AML-193 (cell line): ENCODE measurements at places on chromosomes 2 and 18.

- DNase-seq = no peak
Measured at GRCh38 chr2:41142478-41142877, 690.6 kb upstream of the SLC8A1 start.

- no peak for DNase-seq
Measured at GRCh38 chr2:207008105-207008990, 69.0 kb downstream of the CPO start.

GRCh38 chr18:1499265-1499664 is 594.6 kb downstream of the ADCYAP1 start:
- DNase-seq = no peak

DNA sequence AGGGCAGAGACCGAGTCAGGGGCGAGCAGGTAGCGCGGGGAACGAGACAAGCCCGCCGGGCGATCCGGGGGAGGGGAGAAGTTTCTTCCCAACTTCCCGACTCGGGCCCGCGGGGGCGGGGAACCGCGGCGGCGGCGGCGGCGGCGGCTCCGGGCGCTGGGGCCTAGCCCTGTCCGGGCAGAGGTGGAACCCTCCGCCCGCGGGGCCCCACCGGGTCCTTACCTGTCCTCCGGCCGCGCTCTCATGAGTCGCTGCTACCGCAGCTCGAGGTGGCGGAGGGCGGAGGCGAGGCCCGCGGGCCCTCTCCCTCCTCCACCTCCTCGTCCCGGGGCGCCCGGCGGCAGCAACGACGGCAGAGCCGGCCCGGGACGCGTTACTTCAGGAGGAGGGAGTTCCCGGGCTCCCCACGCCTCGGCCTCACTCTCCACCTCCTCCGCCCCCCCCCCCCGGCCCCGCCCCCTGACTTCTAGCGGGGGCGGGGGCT is at the start of gene YES1:
YES1 (minus strand) TSS at position 351 of the 484 bp plus-strand sequence. CDS start 55,415 bp downstream, outside the sequence.
- DNase-seq = peak; percentile 32

- DNase-seq = no peak
Measured at GRCh38 chr2:29218550-29219125, 103.4 kb downstream of the CLIP4 start.

DNA sequence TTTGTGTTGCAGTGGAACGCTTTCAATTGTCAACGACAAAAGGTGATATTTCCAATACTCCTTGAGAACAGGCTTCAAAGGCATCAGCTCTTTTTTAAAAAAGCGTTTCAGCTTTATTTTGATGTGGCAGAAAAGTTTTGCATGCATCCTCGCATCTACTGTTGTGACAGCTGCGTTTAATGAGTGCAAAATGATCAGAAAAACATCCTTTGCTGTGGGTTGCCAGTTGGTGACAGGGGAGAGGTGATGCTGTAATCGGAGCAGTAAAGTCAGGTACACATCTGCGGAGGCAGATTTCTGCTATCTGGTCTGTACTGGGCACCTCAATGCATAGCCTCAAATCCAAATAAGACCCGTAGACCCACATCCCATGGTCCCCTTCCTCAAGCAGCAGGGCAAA is 91.9 kb upstream of the POU3F3 start:
- no peak for DNase-seq

DNA sequence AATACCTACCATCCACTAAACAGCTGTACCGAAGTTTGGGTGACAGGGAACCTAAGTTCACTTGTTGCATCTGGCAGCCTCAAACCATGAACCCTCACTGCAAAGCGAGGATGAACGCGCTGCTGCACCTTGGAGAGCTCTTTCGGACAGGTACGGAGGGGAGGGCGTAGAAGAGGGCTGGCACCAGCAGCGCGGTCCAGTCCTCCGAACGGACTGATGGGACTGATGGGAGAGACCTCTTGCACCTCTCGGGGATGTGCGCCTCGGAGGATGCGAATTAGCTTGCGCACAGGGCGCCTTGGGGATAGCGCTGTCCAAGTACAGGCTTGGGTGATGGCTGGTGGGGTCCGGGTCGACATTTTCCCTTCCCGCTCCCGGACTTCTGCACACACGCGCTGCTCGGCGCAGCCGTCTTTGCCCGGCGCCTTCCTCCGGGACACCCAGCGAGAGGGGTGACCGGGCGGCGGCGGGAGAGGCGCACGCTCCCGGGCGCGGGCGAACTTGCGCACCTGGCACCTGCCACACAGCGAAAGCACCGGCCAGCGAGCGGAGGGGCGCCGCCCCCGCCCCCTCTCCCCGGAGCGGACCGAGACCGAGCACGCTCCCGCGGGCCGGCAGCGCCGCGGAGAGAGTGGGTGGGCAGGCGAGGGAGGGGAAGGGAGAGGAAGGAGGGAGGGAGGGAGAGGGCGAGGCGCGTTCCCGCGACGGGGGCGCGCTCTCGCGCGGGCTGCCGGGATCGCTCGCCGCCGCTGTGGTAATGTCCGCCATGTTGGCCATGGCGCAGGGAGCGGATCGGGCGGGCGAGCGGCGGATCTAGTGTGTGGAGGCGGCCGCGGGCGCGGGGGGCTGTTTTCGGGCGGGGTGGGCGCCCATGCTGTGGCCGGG is at the start of gene EPC2:
EPC2 (plus strand) TSS at position 754 of the 885 bp plus-strand sequence. CDS start 267 bp downstream, outside the sequence.
- DNase-seq = peak; percentile 61

GRCh38 chr2:98511981-98512380 is 67.3 kb downstream of the INPP4A start:
- DNase-seq = no peak

DNA sequence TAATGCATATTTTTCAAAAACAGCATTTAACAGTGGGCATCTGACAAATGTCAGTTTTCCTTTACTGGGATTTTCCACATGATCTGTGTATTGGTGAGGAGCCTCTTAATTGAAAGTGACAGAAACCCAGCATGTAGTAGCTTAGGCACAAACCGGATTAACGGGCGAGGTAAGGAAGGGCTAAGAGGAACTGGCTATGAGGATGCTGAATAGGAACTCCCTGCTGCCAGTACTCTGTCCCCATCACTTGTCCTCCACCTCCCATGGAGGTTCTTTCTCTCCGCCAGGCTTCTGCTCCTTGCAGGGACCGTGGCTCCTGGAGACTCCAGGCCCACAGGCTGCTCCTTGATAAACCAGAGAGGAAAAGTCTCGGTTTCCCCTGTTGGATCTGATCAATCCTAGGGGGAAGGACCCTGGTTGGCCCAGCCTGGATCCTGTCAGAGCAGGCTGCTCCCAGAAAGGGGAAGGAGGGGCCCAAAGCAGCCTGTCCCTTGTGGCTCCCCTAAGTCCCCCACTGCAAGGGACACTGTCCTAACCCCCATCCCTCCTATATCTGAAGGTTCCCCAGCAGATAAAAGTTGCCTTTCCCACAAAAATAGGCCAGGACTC is 10.3 kb downstream of the TEX44 start:
- DNase-seq = no peak

DNA sequence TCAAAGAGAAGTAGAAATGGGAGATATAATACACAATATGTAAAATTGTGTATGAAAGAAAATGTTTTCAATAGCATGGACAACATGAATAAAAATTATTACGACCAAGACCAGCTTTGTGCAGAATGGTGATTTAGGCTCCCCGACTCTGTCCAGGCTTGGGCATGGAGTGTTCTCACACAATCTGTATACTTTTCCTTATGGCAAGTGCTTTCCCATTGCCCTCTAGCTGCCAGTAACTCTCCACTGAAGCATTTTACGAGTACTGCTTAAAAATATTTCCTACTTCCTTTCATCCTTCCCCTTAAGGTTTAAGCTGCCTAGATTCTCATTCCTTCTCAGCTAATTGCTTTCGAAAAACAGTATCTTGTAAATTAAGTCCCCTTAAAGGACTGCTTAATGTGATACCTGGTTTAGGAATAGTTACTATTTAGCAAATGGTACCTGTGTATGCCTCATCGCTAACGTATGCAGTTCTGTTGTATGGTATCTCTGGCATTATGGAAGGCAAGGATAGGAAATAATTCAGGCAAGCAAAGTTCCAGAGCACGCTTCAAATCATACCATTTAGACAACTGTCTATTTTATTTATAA is 714.6 kb downstream of the ERBB4 start:
- no peak for DNase-seq

DNA sequence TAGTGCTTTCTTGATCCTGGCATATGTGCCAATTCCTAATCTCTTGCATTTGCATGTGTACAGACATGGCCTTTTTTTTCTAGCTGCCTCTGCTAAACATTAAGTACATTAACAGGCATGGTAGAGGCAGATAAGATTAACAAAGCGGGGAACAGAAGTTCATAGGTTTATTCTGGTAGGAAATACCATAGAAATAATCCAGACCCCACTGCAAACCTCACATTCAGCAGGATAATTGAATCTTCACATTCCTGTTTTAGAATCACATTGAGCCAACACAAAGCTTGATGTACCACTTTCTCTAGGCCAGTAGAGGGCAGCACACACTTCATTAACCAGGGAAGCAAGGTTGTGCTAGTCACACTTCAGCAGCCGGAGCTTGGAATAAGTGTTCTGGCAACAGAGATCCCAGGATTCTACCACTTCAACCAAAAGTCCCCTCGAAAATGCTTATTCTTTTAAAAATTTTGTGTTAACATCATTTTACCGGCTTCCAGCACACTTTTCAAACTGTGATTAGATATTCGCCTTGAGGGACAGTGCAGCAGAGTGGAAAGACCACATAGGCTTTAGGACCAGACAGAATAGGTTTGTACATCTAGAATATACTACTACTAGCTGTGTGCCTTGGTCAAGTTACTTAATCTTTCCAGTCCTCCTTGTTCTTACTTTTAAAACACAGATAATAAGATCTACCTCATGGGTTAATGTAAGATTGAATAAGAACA is 420.2 kb upstream of the CHST9 start:
- peak; percentile 42 for DNase-seq

DNA sequence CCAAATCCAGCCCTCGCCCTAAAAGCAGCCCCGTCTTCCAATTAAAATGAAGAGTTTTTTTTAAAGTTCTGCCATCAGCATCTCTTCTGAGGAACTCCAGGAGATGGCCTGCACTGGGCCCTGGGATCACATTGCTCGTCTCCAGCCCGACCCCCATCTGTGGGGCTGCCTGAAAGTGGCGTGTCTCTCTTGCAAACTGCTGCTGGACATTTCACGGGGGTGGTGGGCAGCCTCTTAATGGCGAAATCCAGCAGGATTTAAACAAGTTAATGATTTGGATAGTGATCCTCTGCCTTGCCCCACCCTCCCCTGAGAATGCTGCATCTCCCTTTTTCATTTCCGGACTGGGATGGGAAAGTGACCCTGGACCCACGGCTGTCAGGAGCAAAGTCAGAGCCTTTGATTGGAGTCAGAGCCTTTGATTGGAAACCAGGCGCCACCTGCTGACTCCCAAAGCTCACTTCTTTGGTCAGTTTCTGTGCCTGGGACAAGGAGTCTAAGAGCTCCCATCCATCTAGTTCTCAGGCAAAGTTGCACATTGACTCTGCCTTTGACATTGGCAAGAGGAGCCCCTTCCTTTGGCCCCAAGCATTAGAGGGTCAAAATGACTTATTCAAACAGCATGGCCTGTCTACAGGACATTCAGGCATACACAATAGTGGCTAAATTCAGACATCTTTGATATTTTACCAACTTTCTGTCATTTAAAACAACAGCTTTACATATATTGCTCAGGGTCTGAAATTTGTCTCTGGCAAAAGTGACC is 155.2 kb downstream of the SH3BP4 start:
- DNase-seq = no peak

DNA sequence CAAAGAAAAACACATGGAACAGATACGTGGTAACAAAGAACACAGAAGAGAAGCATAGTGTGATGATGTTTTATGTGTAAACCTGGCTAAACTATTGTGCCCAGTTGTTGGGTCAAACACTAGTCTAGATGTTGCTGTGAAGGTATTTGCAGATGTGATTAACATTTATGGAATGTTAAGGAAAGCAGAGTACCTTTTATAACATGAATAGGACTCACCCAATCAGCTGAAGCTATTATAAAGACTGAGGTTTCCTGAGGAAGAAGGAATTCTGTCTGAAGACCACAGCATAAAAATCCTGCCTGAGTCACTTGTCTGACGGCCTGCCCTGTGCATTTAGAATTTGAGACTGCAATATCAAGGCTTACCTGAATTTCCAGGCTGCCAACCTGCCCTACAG is 253.1 kb downstream of the DYM start:
- DNase-seq = no peak

DNA sequence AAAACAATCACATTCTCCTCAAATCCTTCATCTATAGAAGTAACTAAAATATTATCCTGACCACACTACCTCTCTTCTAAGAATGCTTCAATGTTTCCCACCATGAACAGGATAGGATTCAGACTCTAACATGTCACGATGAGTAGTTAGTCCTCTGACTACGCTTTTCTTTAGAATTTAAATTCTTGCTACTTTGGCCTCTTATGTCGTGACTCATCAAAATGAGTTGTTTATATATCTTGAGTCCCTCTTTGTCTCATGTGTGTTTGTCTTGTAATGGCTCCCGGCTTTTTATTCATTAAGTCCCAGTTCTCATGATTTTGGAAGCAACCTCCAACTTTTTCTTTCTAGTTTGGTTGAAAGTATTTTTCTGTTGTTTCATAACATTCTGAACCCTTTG is 1289.2 kb downstream of the DSC3 start:
- DNase-seq = no peak

GRCh38 chr2:108444941-108445840 is 3.8 kb upstream of the GCC2 start:
- no peak for DNase-seq

DNA sequence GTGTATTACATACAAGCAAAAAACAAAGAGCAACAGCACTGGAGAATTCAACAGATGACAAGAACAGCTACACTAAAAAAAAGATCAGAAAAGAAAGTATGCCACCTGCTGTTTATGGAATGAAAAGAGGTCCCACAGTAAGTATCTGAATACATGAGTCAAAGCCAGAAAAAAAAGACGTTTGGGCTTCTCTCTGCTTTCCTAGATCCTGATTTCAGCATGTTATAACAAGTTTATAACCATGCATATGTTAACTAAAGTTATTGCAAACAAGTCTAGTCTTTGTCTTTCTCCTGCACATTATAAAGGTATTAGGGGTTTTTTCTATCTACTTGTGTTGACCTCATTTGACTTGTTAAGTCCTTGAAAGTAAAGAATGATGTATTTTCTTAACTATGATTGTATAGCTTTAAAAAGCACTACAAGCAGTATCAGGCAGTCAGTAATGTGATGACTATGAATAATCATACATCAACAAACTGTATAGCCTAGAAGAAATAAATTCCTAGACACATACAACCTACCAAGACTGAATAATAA is 108.5 kb upstream of the COL5A2 start:
- DNase-seq = peak; percentile 28

DNA sequence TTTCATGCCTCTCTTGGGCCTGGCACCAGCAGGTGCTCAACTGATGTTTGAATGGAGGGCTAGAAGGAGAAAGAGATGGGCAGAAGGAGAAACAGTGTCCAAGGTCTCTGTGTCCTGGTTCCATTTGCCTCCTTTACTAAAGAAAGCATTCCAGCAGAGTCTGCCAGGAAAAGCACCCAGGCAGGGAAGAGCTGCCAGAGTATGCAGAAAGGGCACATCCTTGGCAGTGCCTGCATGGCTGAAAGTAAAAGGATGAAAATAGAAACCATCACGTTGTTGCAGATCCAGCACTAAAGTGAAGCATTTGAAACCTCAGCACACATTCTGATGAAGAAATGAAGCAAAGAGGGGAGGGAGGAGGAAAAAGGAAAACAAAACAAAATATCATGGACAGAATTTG is 142.2 kb downstream of the ESCO1 start:
- DNase-seq = no peak
